HCEC 1CT (cell line): ENCODE measurements at places on chromosomes 2 and 18.

DNA sequence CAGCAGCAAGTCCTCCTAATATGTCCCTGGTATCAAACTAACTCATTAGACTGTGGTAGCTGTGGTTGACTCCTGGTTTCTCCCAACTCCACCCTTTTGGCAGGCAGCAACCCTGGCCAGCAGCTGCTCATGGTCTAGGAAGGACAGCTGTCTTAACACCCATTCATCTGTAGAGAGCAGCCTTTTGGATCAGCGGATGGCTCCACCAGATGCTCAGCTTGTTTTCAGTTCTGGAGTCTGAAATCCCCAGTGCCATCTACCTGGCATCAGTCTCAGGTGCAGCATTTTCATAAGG lies 100.5 kb downstream of the SPOPL start:
- no peak for DNase-seq

DNA sequence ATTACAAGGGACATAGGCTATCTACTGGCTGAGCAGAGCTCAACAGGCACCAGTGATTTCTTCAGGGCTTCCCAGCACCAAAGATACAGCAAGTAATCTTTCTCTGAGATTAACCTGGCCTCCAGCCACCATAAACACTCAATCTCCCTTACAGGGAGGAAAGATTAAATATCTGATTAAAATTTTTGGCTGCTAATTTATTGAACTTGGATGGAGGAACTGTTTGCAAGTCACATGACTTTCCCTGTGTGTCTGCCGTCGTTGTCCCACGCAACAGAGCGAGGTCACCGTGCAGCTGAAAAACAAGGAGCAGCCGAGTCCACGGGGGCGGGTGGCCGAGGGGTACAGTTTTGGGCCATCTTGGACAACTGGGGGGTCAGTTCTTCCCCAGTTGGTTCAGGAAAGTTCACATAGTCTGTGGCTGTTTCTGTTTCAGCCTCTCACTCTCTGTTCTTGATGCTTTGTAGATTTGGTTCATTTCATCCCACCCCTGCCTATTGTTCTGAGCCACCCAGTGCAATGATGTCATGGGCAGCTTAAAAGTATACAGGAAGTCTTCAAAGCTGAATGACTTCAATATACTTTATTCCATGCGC lies 186.8 kb upstream of the CTAGE1 start:
- no peak for DNase-seq

DNA sequence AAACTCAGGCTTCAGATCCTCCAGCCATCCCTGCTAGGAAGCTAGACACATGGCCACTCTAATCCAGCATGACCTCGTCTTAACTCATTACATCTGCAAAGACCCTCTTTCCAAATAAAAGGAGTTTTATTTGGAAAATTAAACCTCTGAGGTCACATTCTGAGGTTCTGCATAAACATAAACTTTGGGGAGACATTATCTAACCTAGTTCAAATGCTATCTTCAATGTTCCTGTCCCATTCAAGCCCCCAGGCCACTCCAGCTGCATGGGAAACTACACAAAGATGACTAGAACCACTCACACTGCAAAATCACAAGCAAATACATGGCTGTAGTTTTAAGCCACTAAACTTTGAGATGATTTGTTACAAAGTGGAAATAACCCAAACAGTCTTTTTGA lies 99.0 kb upstream of the RNF152 start:
- peak; percentile 5 for DNase-seq

DNA sequence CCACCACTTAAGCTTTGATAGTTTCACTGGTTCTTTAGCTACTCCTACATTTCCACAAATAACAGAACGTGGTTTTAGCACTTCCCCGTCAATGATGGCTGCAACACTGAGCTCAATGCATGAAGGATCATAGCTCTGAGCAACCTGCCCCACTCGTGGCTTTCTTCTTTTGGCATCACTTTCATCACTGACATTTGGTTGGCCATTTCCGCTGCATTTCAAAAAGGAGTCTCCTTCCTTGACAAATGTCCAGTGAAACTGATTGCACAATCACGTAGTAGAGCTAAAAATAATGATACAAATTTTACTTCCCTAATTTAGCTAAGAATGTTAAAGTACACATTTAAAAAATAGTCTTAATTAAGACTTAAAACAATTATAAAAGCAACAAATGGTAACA lies 205.2 kb upstream of the HDAC4 start:
- DNase-seq: no peak

- DNase-seq: peak; percentile 82
Measured at GRCh38 chr18:35029103-35029502, 12.1 kb upstream of the MAPRE2 start.

DNA sequence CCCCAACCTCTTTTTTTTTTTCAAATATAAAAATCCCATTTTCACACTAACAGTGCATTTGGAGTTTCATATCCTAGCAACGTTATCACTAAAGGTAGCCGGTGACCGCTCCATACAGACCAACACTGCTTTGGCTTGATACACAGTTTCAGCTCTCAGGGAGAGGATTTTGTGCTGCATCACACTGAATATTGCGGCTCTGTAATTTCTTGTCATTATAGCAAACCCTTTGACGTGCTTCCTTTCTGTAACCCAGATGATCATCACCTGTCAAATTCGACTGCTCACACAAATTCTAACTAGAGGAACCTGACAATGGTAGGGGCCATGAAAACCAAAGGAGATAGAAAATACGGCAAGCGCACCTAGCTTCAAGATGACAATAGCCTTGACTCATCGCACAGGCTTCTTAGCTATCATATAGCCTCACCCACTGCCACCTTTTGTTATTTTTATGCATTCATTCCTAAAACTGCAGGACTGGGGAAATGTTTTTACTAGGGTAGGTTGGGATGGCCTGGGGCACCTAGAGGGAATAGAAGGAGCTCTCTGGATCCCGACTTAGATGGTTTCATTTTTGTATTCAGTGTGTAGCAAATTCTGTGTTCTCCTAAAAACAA lies 582.9 kb upstream of the PIK3C3 start:
- no peak for DNase-seq

DNA sequence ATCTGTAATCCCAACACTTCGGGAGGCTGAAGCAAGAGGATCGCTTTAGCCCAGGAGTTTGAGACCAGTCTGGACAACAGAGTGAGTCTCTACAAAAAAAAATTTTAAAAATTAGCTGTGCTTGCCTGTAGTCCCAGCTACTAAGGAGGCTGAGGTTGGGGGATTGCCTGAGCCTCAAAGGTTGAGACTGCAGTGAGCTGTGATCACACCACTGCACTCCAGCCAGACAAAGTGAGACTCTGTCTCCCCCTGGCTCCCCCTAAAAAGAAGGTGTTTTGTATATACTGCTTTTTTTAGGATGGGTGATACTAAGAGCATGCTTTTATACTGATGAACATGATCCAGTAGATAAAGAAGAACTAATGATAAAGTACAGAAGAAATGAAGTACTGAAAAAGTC lies 145.0 kb downstream of the BAZ2B start:
- no peak for DNase-seq

DNA sequence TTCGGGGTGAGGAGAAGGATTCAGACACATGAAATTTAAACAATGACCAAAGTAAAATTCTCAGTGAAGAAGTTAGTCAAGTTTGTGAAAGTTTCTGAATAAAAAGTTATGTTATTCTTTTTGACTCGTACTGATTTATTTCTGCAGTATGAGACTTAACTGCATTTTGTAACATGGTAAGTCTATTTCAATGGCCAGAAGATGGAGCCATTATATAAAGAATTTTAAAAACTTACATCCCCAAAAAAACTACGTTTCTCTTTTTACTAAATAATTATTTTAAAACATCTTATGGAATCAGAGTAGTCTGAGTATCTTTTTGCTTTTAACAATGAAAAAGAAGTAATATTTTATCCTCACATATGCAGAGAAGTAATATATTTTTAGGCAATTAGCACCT lies 51.4 kb upstream of the SCN1A start:
- DNase-seq: peak; percentile 44

DNA sequence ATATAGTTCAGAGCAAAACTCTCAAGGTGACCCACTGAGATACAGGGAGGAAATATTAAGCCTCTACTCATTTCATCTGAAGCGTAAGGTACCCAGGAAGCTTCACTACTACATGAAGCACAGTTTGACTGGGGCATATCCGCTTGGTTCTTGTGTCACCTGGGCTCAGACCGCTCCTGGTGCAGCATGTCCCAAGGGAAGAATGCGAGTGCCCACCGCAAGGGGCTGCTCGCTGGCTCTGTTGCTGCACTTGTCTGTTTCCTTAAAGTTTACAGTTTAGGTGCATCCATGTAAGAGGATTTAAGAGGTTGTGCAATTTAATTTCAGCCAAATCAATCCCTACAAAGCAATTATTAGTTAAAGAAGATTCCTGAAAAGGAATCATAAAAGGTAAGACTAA lies 507.8 kb downstream of the FBXO15 start:
- no peak for DNase-seq

GRCh38 chr2:223590964-223591363 lies 11.2 kb downstream of the SCG2 start:
- DNase-seq: peak; percentile 80

- DNase-seq: peak; percentile 41
Measured at GRCh38 chr2:227115761-227116160, 48.2 kb downstream of the COL4A4 start.

DNA sequence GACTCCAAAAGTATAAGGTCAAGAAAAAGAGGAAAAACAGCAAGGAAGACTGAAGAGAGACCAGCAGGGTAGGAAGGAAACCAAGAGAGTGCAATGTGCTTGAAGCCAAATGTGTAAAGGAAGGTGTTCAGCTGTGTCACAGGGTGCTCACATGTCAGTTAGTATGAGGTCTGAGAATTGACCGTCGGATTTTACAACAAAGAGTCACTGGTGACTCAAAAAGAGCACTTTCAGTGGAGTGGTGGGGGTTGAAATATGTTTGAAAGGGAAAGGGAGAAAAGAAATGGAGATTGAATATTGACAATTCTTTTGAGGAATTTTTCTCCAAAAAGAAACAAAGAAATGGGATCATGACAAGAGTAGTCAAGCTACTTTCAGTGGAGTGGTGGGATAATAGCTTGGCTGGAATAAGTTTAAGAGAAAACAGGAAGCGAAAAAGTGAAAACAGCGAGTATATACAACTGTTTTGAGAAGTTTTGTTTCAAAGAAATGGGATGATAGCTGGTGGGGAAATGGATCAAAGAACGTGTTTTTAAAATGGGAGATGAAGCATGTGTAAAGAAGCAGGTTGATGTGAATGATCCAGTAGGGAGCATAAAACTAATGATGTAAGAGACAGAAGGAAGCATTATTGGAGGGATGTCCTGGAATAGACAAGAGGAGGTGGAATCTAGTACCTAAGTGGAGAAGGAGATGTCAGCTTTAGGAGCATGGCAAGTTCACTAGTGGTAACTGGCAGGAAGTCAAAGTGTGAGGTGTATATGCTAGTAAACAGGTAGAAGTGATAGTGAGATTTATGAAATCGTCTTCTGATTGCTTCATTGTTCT lies 3.6 kb upstream of the TSPYL6 start:
- no peak for DNase-seq

- no peak for DNase-seq
Measured at GRCh38 chr18:3546106-3546505, 96.1 kb downstream of the TGIF1 start.

GRCh38 chr2:64226611-64227010 lies 82.4 kb upstream of the PELI1 start:
- no peak for DNase-seq

DNA sequence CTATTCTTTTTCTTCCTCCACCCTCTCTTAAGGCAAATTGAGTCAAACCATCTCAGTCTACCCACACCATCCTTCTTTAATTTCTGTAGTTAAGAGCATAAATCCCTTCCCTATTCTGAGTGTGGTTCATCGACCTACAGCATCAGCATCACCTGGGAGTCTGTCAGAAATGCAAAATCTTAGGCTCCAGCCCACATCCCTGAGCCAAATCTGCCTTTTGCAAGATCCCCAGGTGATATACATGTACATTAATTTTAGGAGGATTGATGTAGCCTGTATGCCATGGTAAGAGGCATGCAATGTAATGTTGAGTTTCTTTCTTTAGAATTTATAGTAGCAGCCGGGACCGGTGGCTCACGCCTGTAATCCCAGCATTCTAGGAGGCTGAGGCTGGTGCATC lies 151.7 kb upstream of the TNP1 start:
- DNase-seq: no peak

DNA sequence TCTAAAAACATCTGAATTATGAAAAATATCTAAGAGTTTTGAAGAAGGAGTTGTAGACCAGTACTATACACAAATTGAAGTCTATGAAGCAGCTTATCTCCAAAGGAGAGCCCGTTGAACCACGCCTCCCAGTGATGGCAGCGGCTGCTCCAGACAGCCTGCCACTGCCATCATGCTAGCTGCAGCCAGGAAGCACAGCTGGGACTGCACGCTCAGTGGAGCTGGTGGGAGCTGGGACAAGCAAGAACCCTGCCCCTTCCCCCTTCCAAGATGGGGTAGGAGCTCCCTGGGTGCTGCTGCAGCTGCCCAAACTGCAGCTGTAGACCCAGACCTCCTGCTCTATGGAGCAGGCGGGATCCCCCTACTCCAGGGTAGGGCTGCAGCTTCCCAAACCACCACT lies 124.7 kb upstream of the SPATS2L start:
- DNase-seq: no peak

DNA sequence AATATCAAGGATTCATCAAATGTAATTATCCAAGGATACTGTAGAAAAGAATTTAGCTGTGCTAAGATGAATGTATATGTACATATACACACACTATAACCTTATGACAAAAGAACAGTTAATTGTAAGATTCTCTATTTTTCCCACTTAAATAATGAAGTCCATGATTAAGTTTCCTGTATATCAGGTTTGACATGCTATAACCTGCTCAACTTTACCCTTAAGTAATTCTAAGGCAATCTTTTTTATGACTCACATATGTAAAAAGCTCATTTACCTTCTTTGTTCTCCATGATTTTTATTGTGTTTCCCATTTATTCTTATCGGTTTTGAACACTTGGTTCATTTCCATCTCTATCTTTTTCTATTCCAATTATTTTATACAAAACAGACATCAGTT lies 1213.1 kb upstream of the SLC39A10 start:
- DNase-seq: no peak

DNA sequence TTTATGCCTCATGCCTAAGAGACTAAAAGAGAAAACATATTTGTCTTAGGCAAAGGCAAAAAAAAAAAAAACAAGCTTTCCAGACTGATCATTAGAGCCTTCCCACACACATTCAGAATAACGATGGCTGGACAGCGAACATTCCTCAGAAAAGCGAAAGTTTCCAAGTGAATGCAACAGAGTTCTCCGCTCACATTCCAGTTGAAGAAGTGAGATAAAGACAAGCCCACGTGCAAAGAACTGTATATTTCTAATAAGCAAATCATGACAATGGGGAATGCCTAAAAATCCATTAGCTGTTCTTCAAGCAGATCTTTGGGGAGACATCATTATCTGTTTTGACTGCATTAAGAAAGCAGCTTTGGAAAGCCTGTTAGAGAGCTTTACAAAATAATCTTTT lies 347.9 kb downstream of the METTL4 start:
- DNase-seq: no peak
